ENCODE measurements at places on chromosomes 7 and 10.
A peak's percentile ranks its signal among the peaks of the same experiment; 100 is the strongest.

DNA sequence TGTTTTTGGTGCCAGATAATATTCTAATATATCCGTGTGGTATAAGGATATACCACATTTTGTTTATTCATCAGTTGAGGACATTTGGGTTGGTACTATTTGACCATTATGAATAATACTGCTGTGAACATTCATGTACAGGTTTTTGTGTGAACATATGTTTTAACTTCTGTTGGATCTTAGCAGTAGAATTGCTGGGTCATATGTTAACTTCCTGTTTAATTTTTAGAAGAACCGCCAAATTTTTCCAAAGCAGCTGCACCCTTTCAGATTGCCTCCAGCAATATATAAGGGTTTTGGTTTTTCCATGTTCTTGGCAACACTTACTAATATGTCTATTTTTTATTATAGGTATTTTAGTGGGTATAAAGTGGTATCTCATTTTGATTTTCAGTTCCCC is 22.8 kb downstream of the VPS26A start:
- DNase-seq, result no peak

GRCh38 chr10:13751191-13751764 is 164.5 kb downstream of the PRPF18 start:
- no peak for DNase-seq

DNA sequence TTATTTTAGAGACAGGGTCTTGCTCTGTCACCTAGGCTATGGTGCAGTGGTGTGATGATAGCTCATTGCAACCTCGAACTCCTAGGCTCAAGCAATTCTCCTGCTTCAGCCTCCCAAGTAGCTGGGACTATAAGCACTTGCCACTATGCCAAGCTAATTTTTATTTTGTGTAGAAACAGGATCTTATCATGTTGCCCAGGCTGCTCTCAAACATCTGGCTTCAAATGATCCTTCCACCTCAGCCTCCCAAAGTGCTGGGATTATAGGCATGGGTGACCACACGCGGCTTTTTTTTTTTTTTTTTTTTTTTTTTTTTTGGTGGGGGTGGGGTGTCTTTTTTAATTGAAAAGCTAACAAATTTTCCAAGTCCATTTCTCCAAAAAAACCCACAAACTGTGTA is 18.4 kb downstream of the HPS6 start:
- no peak for DNase-seq

DNA sequence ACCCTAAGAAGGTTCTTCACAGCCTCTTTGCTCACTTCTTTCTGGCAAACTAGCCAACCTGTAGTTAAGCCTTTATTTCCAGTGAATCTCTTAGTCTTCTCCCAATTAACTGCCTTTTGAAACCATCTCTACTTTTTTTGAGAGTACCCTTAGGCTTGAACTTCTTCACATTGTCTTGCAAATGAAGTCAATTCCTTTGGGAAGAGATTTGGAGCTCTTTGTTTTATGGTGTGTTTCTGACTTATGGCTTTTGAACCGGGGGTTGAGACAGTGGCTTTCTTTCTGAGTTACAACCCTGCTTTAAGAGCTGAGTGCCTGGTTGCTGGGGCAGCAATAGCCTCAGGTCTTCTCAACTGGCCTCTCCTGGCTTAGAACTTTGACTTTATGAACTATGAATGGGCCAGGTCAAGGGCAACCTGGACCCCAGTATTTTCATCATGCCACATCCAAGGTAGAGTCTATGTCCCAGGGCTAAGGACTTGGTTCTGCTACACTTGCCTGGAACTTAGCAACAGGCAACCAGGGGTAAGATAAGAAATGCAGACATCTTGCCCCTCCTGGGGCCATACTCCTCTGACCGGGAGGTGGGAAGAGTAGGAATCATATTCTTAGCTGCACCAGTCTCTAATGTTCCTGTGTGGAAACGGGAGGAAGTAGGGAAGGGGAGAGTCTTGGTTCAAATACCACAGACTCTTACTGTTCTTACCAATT is 53.0 kb downstream of the SP4 start:
- DNase-seq, result no peak

- no peak for DNase-seq
Measured at GRCh38 chr7:69982197-69982596, 383.9 kb downstream of the AUTS2 start.

DNA sequence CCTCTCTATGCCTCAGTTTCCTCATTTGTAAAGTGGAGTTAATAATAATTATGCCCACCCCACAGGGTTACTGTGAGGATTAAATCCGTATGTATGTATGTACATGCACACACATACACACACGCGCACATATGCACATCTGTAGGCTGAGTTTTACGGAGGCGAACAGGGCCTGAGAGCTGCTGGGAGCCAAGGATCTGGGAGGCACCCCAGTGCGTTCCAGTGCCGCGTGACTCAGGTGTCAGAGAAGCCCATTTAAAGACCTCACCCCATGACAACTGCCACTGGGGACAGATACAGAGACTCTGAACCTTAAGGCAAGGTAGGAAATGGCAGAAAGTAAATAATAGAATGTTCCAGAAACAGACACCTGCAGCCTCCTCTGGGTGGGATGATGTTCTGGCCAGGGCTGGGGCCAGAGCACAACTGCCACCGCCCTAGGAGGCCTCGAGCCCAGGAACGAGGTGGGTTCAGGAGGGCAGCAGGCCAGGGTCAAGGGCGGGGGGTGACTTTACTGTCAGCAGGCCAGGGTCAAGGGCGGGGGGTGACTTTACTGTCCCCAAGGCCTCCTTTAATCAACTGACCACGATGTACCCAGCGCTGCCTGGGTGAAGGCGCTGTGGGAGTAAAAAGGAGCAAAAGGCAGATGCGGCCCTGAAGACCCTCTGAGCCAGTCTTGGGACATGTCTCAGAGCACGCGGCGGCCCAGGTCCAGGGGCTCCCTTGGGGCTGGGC is 54.9 kb downstream of the PRKAG2 start:
- DNase-seq, result no peak

DNA sequence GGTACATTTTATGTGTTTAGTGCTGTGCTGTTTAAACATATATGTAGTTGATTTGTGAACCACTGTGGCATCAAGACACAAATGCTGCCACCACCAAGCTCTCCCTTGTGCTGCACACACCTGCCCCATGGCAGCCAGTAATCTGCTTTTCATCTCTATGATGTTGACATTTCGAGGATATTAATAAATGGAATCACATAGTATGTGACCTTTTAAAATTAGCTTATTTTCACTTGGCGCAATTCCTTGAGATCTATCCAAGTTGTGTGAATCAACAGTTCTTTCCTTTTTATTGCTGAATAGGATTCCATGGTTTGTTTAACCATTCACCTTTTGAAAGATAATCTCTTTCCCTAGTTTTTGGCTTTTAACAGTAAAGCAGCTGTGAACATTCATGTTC is 73.1 kb downstream of the BMPR1A start:
- no peak for DNase-seq

- DNase-seq, result peak; percentile 24
Measured at GRCh38 chr10:90451283-90451682, 406.6 kb downstream of the HTR7 start.

- DNase-seq, result no peak
Measured at GRCh38 chr7:3544202-3544601, 243.2 kb downstream of the SDK1 start.

- no peak for DNase-seq
Measured at GRCh38 chr7:53311205-53311604, 275.8 kb downstream of the POM121L12 start.

DNA sequence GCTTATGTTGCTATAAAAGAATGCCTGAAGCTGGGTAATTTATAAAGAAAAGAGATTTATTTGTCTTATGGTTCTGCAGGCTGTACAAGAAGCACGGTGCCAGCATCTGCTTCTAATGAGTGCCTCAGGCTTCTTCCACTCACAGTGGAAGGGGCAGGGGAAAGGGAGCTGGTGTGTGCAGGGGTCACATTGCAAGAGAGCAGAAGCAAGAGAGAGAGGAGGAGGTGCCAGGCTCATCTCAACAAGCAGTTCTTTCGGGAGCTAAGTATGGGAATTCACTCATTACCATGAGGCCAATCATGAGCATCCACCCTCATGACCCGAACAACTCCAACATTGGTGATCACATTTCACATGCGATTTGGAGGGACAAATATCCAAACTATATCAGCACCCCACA is 17.2 kb upstream of the SLK start:
- no peak for DNase-seq

GRCh38 chr10:131310551-131311401 is 745 bp downstream of the TCERG1L start:
- no peak for DNase-seq

DNA sequence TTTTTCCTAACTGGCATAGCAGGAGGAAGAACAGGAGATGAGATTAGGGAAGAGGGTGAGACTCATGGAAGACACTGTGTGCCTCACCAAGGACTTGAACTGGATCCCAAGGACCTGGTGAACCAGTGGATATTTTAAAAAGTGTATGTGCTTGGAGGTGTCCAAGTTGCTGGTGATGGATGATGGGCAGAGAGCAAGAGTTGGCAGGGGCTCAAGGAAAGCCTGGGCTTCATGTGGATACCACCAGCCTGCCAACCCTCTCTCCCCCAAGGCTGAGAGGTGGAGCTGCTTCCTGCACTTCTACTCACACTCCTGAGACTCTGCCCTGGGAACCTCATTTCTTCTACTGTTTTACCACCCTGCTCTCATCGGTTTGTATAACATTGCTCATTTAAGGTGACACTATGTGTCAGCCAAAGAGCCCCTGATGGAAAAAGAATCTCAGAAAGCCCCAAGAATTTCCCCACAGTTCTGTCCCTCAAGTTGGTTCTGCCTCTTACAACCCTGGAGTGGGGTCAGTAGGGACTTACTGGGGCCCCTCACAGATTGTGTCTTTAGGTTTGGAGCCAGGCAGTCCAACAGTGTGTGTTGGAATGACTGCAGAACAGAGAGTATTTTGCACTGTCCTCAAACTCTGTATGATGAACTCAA is 56.2 kb upstream of the PDCD4 start:
- no peak for DNase-seq

GRCh38 chr7:43078794-43079193 is 33.7 kb upstream of the HECW1 start:
- no peak for DNase-seq

- DNase-seq, result no peak
Measured at GRCh38 chr7:157113607-157114006, 25.1 kb upstream of the UBE3C start.

DNA sequence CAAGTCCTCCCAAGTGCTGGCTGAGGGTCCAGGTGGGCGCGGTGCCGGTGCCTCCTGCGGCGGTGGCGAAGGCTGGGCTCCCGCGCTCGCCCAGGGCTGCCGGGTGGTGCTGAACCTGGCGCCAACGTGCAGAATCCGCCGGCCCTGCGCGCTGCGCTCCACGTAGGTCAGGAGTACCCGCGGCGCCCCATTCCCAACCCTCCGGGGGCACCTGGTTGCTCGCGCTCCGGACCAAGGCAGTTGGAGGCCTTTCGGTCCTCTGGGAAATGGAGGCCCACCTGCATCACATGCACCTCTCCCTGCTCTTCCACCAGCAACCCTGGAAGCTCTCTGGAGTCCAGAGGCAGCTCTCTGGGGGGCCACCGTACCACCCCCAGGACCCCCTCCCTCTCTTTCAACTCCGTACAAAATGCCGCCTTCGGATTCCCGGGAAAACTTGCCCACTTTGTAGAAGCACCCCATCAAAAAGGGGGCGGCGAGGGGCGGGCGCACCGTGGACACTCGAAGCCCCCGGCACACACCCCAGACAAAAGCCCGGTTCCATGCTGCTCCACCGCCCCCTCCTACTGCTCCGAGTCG is 745 bp downstream of the SLC16A9 start:
- no peak for DNase-seq

DNA sequence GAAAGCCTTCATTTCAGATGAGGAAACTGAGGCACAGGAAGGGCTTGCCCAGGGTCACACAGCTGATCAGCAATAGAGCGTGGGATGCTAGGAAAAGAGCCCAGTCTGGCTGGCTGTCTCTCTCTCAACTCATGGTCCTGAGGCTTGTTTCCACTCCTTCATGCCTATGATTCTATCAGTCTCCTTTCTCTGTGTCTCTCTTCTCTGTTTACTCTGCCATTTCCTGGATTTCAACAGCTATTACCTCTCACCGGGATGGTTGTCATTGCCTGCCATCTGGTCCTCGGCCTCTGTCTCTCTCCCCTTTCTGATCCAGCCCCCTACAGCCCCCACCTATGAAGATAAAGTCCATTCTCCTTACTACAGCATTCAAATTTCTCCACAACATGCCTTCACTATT is 93.3 kb upstream of the AGBL3 start:
- no peak for DNase-seq

DNA sequence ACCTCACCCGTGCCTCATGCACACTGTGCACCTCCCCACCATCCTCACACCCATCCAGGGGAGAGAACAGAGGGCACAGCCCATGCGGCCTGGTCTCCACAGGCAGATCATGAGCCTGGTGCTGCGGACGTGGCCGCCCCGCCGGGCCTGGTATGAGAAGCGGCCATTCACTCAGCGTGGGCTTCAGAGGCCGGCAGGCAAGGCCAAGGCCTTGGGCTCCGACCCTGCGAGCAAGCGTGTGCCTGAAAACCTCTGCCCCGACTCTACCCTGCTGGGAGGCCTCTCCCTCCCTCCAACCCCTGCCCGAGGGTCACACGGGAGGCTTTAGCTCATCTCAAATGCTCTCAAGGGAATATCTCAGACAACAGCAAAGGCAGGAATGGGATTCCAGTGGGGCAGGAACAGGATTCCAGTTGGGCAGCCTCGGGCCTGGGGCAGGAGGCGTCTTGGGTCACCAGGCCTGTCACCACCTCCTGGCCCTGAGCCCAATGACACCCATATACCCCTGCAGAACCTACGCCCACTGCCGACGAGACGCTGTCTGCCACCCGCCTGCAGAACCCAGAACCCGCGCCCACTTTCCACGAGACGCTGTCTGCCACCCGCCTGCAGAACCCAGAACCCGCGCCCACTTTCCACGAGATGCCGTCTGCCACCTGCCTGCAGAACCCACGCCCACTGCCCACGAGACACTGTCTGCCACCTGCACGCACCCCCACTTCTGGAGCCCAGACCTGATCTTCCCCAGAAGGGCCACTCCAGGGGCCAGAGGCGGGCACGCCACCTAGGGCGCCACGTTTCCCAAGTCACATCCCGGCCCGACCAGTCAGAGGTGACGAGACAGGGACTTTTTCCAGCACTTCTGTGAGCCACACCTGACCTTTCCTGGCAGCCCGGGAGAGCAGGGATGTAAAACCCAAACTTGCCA is 38.9 kb downstream of the ADAP1 start:
- DNase-seq, result no peak

DNA sequence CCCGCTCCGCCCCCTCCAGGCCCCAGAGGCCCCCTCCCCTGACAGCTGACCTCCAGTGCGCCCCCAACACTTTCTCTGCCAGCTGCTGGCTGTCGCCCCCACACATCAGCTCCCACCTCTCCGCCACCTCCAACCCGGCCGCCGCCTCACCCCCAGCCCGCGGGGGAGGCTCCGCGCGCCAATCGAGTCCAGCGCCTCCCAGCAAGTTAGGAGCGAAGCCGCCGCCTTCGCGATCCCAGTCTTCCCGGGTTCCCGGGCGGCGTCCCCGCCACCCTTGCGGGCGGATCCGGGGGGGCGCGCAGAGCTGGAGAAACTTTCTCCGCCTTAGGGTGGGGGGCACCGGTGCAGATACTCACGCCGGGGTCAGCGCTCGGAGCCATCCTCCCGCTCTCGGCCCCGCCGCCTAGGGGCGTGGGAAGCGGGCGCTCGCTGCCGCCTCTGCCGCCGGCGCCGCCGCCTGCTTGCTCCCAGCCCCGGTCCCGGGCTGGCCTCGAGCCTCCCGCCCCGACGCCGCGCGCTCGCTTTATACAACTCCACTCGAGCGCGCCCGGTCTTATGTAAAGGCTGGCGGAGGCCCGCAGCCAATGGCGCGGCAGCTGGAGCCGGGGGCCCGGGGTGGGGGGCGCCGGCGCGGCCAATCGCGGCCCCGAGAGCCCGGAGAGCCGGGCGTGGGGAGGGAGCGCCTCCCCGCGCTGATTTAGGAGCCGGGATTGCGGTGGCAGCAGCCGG is at the start of gene CRTAC1:
Gene CRTAC1, minus strand, starts transcription at position 529 of the 729 bp plus-strand sequence. Its CDS starts 149 bp downstream, at position 380.
- no peak for DNase-seq

- DNase-seq, result no peak
Measured at GRCh38 chr10:35392482-35393228, 56.3 kb downstream of the CCNY start.
